ENCODE measurements at places on chromosomes 11 and 22. TPM values are rescaled to one million over a fixed set of nuclear protein-coding genes. Genes with fewer than 3 reads are reported as not detected.

- DNase-seq = no peak
- no peaks in the 10 kb centered on the region for H3K4me1 ChIP-seq
- H3K36me3 ChIP-seq = peaks cover under 1% of the 10 kb centered on the region
Measured at GRCh38 chr22:42560781-42561180, 7.0 kb downstream of the SERHL2 start.

DNA sequence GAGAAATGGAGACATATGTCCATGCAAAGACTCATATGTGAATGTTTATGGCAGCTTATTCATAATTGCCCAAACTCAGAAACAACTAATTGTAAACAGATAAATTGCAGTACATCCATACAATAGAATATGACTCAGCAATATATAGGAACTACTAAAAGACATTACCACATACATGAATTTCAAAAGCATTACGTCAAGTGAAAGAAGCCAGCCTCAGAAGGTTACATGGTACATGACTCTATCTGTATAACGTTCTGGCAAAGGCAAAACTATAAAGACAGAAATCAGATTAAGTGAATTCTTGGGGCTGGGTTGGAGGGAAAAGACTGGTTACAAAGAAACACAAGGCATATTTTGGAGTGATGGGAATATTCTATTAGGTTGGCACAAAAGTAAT lies 7.2 kb downstream of the KCTD21 start:
- no peak overlapping the region for H3K27ac ChIP-seq
- DNase-seq = no peak
- H3K4me3 ChIP-seq = no peak overlapping the region
- H3K27me3 ChIP-seq = no peaks in the 10 kb centered on the region
- no peaks in the 10 kb centered on the region for H3K36me3 ChIP-seq

DNA sequence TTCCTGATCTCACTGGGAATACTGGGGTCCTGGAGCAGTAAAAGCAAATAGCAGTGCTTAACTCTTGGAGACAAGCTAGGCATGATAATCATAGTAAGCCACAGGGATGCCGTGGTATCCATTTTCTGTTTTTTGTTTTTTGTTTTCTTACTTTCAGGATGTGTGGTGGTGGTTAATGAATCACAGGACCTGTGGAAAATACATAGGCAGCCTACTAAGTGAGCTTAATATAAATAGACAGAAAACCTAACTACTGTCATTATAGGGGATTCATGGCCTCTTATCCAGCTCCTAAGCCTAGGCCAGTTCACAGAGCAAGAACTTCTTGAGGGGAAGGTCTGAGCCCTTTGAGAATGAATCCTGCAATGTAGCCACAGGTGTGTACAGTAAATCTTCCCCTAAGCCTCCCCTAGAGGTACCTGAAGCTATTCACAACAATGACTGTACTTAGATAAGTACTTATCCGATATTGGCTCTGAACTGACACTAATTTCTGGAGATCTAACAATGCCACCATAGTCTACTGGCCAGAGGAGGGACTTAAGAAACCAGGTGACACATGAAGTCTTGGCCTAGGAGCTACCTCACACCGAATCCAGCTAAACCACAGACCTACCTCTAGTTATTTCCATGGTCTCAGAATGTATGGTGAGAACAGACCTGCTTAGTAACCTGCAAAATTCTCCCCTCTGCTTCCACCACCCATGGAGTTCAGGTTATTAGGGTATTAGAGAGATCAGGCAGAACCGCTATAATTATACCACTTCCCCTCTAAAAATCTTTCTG lies 83.6 kb downstream of the ENTHD1 start:
- no peak overlapping the region for H3K27ac ChIP-seq
- H3K4me3 ChIP-seq = no peak overlapping the region

GRCh38 chr11:130096042-130096441 lies 26.3 kb downstream of the APLP2 start:
- no peak overlapping the region for H3K4me3 ChIP-seq
- DNase-seq = no peak
- no peaks in the 10 kb centered on the region for H3K36me3 ChIP-seq
- H3K27ac ChIP-seq = no peak overlapping the region
- H3K27me3 ChIP-seq = no peaks in the 10 kb centered on the region

- peak within 1 kb of the TSS; percentile 54 for H3K4me3 ChIP-seq
- H3K36me3 ChIP-seq = no peaks in the 10 kb centered on the region
Measured at GRCh38 chr11:130428316-130429119, at the start of gene ADAMTS8. ADAMTS8 (minus strand) TSS chr11:130428609; CDS start chr11:130428286, 323 bp downstream.

DNA sequence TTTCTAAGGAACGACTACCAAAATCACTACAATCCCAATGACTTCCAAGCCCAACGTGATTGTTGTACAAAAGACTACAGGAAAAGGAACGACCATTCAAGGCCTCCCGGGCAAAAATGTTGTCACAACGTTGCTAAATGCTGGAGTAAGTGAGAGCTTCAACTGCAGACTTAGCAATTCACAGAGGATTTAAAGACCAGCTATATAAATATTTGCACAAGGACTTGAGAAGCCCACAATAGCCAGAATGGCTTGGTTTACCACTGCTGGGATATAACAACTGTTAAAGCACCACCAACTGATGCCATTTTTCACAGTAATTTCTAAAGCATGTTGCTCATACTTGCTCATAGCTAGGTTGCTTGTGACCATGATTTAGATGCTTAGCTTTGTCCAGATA lies 78.3 kb downstream of the EMSY start:
- no peak overlapping the region for H3K4me3 ChIP-seq
- no peak for DNase-seq
- H3K27ac ChIP-seq = no peak overlapping the region
- no peaks in the 10 kb centered on the region for H3K27me3 ChIP-seq
- peaks cover 52% of the 10 kb centered on the region for H3K36me3 ChIP-seq

Gene LMF2
- 58.8 TPM for total RNA-seq

Gene AIFM3
- total RNA-seq = 12.3 TPM
